Skeletal muscle cell (primary cell): ENCODE measurements at places on chromosomes 4 and X.
A peak's percentile ranks its signal among the peaks of the same experiment; 100 is the strongest.

- DNase-seq: no peak
Measured at GRCh38 chr4:155954118-155954685, 536 bp upstream of the CTSO start.

GRCh38 chr4:90185416-90185815 is 58.2 kb downstream of the CCSER1 start:
- no peak for DNase-seq

DNA sequence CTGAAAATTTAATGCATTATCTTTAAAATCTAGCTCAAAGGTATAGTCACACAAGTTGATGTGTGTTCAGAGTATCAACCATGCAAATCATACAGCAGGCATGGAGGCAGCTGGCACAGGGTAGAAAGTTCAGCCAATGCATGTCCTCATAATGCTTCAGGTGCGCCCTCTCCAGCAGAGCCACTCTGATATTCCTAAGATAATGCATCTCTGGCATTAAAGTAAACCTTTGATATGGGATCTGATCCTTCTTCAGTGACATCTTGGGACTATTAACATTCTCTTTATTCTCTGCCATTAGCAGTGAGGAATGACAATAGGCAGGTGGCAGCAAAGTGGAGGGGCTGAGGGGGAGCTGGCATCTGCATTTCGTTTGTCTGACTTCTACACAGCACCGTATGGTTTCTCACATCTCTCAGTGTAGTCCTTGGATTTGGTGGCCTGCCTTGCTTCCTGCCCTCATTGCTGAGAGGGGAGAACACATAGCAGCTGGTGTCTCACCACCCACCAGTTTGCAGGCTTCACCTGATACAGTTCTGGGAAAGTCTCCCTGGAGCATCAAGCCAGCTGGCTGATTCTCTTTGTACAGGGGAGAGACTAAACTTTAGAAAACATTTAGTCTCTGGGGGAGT is 168.7 kb upstream of the TBC1D9 start:
- no peak for DNase-seq

DNA sequence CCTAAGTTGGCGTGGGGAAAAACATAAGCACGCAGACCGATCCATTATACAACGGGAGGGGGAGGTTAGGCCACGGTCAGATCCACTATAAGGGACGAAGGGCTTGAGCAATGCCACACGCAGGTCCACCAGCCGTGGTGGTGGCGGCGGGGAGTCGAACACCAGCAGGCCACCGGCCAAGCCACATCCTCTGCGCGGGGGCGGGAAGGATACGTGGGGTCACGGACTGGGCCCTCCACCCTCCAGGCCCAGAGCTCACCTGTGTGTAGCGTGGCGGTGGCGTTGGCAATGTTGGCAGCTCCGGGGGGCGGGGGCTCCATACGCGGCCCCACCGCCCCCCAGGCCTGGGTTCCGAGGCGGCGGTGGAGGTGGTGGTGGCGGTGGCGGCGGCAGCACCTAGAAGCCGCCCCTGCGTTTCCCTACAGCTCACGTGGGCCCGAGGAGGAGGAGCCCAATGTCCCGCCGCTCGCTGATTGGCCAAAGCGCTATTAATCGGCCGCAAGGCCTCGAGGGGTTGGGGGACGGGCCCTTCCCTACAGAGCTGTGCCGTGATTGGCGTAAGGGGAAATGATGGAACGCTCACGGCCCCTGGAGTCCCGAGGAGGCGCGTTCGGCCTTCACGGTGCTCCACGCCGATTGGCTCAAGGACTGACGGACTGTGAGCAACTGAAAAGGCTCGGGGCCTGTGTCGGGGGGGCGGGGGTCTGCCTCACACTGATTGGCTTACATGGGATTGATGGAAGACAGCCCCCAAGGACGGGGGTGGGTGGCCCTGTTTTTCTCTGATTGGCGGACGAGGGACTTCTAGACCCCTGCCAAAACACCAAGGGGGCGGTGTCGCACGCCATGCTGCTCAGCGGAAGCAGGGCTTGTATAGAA is at the start of gene ELK1:
Gene ELK1, minus strand, starts transcription at position 400 of the 879 bp plus-strand sequence. CDS start 9,122 bp downstream, outside the sequence.
- DNase-seq: peak; percentile 97

DNA sequence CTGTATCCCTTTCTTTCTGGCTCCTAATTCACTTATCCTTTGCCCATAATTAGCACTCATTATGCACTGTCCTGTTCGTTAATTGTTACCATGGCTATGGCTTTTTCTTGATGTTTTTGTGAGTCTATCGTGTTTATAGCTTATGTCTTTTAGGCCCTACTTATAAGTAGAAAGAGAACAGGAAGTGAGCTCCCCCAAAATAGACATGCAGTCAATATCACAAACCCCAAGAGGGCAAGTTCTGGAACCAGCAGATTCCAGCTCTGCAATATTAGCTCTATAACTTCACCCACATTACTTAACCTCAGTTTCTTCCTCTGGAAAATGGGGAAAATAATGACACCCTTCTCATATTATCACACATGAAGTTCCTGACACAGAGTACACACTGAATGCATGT is 7.4 kb upstream of the HS3ST1 start:
- no peak for DNase-seq

- DNase-seq: no peak
Measured at GRCh38 chrX:136735601-136736000, 45.1 kb downstream of the ARHGEF6 start.

DNA sequence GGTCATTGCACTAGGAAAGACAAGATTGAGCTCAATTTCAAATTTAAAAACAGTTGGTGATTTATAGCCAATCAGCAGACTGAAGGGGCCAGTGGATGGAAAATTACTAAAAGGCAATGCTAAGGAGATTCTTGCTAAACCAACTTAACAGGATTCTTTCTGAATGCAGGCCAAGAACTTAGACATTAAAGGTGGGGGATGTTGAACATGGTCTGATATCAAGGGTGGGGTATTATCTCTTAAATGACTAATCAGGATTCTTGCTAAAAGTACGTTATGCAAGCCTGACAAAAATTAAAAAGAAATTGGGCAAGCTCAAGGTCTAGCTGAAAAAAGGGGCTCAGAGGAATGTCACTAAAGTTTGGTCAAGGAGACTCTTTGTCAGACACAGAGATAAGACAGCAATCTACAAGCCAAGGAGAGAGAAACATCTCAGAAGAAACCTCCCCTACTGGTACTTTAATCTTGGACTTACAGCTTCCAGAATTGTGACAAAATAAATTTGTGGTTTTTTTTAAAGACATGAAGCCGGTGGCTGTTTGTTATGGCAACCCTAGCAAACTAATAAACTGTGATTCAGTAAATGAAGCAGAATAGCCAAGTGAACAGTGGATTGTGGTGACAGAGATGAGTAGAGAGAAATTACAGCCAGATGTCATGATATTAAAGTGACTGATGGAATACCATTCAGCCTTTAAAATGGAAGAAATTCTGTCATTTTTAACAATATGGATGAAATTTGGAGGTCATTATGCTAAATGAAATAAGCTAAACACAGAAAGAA is 120.3 kb upstream of the KLHL4 start:
- DNase-seq: no peak

DNA sequence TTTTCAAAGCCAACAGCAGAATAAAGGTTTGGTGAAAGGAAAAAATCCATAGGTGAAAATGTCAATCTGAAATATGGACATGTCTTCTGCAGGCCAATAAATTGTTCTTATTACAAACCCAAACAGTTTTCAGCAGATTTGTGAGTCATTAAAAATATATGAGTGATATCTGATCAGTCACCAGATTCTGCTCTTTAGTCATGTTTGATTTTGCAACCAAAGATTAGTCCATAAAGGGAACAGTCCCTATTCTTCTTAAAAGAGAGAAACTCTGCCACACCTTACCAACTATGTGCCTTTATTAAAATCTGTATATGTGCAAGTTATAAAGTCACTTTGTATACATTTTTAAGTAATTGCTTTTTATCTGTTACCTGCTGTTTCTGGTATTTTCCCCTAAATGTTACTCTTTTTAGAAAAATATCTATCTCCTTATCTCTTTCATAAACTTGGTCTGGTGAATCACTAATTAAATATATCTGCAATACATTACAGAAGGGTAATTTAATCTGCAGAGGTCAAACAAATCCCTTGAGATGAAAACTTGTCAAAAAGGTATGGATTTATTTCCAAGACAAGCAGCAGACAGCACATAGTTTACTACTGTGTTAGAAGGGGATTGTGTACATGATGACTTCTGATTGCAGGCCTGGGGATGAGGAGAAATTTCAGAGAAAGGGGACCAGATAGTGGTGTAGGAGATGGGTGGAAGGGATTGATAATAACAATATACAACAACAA is 322.9 kb upstream of the NWD2 start:
- no peak for DNase-seq

GRCh38 chr4:1294891-1295290 is 5.2 kb downstream of the MAEA start:
- DNase-seq: no peak

- DNase-seq: no peak
Measured at GRCh38 chr4:126087101-126087500, 772.3 kb downstream of the FAT4 start.
